ENCODE measurements at places on chromosomes 13 and 19.

DNA sequence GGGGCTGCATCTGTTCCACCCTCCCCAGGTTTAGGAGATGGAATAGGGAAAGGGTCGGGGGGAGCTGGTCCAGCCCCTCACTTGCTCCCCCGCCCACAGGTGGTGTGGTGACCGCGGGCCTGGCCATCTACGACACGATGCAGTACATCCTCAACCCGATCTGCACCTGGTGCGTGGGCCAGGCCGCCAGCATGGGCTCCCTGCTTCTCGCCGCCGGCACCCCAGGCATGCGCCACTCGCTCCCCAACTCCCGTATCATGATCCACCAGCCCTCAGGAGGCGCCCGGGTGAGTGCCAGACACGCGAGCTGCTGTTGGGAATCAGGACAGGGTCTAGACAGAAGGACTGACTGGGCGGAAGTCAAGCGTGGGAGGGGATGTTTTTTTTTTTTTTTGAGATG is 3.0 kb downstream of the CLPP start:
- DNase-seq, result no peak

DNA sequence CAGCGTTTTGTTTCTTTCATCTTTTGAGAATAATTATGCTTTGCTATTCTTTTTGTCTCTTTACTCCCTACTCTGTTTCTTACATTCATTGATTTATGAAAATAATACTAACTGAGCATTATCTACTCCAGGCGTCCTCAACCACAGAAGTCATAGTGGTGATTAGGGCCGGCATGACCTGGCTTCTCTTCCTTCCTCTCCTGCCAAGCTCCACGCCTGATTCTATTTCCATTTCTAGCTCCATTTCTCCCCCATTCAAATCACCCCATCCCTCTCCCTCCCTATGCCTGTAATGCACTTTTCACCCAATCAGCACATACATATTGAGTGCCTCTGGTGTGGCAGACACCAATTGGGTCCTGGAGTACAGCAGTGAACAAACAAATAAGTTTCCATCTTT is 183.2 kb upstream of the GPR12 start:
- DNase-seq, result no peak

DNA sequence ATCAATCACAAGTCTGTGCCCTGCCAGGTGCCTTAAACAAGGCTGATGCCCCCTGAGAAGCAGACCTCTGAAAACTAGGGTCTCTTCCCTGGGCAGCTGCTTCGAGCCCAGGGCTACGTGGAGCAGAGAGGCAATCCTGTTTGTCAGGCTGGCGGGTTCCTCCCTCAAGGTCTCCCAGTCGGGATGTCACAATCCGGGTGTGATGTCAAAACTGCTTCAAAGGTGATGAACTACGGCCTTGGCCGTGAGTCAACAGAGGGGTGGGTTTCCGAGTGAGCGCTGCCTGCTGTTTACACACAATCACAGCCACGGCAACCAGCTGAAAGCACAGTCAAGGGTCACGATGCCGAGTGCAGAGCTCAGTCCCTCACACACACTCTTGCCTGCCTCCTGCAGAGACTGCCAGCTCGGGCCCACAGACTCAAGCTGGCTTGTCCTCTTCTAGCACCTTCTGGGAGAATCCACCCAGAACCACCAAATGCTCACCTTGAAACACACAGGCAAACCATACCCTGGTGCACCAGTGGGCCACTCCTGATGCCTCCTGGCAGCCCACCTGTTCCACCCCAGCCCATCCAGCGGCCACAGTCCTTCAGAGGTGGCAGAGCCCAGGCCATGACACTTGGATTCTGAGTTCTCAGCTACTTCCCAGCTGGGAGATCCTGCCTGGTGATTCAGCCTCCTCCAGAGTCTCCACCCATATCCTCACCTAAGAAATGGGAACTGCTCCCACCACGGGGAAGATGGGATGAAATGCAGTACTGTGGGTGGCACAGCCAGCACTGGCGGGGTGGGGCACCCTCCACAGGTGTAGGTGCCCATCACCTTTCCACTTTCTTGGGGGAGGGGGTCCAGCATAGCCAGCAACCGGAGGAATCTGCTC is 6.8 kb downstream of the ELL start:
- DNase-seq, result peak; percentile 79

GRCh38 chr13:42996584-42996983 is 4.5 kb upstream of the EPSTI1 start:
- DNase-seq, result no peak

- no peak for DNase-seq
Measured at GRCh38 chr13:84662491-84662890, 780.2 kb upstream of the SLITRK1 start.

DNA sequence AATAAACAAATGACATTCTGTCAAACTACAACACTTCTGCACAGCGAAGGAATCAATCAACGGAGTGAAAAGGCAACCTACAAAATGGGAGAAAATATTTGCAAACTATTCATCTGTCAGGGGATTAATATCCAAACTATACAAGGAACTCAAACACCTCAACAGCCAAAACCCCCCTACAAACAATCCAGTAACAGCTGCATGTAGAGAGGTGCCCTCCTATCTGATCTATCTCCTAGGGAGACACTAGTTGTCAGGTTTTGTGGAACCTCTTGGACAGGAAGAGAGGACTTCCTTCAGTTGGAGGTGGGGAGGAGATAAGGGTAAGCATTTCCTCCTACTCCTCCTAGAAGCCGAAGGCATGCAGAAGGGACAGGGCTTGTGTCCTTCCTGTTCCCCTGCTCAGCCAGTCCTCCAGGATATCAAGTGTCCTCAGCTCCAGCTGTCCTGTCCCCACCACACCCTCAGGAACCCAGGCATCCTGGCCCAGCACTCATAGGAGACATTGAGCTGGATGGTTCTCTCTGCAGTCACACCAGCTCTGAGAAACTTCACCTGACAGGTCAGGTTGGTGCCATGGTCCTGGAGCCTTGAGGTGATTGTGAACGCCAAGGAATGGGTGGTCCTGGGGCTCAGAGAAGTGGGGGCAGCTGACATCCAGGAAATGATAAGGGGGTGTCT is 9.8 kb upstream of the SIGLEC8 start:
- no peak for DNase-seq

DNA sequence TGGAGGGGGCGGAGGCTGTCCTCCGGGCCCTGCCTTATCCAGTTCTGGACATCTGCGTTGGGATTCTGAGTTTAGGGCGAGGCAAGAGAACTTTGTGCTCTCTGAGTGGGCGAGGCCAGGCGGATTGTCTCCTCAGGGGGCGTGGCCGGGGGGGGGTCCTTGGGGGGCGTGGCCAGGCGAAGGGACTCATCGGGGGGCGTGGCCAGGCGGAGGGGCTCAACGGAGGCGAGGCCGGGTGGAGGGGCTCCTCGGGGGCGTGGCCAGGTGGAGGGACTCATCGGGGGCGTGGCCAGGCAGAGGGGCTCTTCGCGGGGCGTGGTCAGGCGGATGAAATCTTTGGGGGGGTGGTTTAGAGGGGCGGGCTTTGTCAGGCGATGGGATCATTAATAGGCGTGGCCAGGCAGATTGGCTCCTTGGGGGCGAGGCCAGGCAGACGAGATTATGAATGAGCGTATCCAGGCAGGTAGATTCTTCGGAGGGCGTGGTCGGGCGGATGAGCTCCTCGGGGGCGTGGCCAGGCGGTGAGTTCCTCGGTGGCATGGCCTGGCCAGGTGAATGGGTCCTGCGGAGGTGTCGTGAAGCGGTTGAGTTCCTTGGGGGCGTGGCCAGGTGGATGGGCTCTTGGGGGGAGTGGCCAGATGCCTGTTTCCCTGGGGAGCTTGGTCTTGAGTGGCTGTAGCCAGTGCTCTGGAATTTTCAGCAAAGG is 10.3 kb upstream of the CACNG7 start:
- DNase-seq, result no peak

- no peak for DNase-seq
Measured at GRCh38 chr19:8144273-8144995, 5.0 kb downstream of the FBN3 start.

GRCh38 chr13:82898586-82898985 is 983.7 kb downstream of the SLITRK1 start:
- no peak for DNase-seq

- no peak for DNase-seq
Measured at GRCh38 chr13:47904891-47905290, 96.2 kb downstream of the SUCLA2 start.

DNA sequence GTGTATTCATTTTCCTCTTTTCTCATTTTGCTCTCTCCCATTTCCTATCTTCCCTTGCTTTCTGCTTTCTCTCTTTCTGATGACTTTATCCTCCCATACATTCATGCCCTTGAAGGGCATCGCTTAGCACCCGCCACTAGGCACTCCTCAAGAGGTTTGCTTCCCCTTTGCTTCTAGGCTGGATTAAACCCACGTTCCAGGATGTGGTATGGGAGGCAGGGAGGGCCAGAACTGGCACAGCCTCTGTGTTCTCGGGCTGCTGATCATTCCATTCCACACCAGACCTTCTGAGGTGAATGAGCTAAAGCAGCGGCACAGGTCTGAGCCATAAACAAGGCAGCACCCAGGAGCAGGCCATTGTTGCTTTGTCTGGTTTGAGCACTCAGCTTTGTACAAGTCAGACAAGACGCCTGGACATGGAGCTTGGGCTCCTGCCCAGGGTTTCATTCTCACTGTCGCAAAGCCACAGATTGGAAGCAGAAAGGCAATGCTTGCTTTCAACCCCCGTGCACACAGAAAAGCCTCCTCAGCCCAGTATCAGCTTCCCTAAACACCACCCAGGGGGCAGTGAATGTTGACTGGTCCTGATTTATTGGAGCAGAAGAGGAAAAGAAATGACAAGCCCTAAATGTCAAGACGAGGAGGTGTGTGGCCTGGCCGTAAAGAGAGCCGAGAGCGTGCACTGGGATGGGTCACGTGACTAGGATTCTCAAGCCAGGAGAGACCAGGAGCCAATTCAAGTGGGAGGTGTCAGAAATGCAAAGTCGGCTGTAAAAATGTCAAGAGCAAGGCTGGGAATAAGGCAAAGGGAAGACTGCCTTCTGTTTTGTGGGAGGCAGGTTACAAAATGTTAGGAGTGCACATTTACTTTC is 218.0 kb upstream of the SERP2 start:
- no peak for DNase-seq

DNA sequence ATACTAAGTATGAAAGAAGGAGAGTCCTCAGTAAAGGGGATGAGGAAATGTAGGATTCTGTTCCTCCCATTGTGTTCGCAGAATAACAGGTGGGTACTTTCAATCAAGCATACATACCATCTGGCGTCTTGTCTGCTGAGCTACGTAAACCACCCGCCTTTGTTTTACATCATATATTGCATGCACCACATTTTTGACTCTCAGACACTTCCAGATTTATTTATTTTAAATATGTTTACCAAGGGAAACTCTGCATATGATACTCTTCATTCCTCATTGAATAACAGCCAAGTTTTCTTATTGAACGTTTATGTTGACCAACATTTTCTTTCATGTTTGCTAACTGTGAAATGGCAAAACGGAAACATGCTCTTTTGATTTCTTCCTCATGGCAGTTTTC is 174.1 kb downstream of the FGF14 start:
- DNase-seq, result no peak

DNA sequence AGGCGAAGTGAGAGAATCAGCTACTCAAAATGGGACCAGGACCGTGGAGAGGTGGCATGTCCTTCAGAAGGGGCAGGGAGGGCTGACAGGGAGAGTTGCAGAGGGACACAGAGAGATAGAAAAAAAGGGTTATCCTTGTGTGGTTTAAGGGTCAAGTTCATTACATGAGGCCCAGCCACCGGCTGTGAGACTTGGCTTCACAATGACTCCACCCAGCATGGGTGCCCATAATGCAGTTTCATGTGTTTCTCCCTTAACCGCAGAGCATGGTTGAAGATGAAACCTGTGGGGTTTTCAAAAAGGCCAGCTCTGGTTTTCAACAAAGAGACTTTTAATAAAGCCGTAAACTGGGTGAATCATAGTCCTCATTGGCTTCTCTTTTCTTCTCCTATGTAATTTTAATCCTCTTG is 164.6 kb downstream of the KLF5 start:
- DNase-seq, result no peak

DNA sequence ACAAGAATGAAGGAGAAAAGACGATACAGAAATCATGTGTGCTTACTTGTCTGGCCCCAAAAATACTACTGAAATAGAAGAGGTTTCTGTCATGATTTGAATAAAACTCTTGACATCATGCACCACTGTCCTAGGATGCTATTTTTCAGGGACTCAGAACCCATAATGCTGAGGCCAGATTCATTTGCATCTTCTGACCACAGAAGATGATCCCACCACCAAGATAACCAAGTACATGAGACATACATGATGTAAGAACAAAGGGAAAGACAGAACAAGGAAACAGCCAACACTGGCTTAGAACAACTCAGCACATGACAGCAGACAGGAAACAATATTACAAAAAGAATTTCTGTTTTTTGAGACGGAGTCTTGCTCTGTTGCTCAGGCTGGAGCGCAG is 2.5 kb downstream of the ZNF552 start:
- DNase-seq, result no peak

DNA sequence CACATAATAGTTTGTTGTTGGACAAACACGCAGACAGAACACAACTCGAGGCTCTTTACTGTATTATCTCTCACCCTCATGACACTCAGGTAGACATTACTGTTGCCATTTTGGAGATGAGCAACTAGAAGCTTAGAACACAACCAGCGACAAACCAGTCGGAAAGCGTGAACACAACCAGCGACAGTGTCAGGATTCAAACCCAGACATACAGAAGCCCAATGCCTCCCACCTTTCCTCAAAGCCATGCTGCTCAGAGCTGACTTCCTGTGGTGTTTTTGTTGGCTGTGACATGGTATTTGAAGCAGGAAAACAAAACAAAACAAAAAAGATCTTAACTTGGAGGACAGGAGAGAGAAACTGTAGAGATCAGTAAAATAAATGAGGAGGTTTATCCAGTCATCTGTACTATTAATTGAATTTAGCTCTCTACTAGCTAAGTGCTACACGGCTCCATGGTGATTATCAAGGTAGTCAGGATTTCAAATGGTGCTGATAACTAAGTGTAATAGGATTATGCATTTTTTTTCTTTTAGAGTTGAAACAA is 92.1 kb downstream of the STARD13 start:
- DNase-seq, result no peak

DNA sequence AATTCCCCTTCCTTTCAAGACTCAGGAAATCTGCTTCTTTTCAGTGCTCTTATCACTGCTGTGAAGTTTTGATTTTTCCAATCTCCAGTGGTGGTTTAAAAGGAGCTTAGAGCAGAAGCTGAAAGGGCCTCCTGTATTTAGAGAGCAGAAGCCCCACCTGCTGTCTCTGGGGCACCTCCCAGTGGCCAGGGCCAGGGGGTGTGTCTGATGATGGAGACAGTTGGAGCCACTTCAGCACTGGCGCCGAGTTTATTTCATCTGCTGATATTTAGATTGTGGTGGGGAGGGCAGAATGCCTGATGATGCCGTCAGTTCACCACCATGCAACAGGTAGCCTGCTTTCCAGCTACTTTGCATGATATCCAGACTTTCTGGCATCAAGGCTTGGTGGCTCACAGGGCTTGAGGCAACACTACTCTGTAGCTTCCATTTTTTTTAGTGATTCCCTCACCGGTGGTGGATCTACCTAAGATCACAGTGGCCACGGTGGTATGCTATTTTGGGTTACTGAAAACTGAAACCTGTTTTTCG is 371.9 kb downstream of the KCNRG start:
- DNase-seq, result no peak

DNA sequence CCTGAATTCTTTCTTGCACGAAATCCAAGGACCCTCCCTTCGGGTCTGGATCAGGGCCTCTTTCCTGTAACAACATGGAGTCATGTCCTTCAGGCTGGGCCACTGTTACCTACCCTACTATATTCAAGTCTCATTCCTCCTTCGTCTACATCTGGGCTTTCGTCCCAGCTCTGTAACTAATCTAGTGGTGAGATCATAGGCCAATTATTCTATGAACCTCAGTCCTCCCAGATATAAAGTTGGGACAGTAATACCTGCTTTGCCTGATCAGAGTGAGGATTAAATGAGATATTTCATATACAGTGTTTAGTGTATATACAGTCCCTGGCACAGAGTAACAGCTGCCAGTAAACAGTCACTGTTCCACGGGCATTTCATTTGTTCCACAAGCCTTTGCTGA is 48.3 kb upstream of the ATP12A start:
- no peak for DNase-seq
